Right renal cortex interstitium (tissue), 3 donors: ENCODE measurements at places on chromosomes 12 and 14.

- DNase-seq: no peak
These were observed 2.1 kb downstream of the CBX5 start for GRCh38 chr12:54277823-54278276.

DNA sequence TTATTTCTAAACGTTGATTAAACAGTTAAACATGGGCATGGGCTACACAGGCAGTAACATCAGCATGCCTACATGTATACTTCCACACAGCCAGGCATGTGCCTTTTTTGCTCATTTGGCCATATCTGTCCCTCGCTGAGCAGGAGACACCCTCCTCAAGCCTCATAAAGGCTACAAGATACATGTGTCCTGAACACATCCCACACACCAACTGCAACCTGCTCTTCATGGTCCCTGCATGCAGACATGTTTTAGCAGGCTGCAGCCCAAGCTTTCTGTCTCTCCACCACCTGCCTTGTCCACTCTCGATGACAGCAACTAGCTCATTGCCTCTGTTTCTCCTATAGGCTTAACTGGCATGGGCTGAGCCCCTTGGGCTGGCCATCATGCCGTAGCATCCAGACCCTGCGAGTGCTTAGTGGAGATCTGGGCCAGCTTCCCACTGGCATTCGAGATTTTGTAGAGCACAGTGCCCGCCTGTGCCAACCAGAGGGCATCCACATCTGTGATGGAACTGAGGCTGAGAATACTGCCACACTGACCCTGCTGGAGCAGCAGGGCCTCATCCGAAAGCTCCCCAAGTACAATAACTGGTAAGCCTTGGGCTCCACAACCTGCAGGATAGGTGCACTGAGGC is 2.6 kb downstream of the PCK2 start:
- DNase-seq: no peak

DNA sequence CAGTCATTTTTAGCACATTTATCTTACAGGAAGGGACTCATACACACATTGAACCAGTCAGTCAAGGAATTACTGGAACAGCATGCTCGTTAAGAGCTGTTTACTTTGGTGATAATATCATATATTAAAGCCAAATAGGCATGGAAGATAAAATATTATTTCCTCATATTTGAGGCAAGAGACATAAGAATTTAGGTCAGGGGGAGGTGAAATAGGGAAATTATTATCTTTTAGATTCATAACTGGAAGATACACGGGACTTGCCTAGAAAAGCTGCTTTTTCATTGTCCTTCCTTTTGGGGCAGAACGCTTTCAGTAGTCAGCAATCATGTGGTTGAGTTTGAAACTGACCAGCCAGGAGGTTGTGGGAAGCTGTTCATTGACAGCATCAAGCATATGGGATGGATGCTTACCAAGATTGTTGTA is 72.5 kb downstream of the NTN4 start:
- DNase-seq: no peak

- DNase-seq: no peak
These were observed 9.6 kb upstream of the ISM2 start for GRCh38 chr14:77508249-77508648.

DNA sequence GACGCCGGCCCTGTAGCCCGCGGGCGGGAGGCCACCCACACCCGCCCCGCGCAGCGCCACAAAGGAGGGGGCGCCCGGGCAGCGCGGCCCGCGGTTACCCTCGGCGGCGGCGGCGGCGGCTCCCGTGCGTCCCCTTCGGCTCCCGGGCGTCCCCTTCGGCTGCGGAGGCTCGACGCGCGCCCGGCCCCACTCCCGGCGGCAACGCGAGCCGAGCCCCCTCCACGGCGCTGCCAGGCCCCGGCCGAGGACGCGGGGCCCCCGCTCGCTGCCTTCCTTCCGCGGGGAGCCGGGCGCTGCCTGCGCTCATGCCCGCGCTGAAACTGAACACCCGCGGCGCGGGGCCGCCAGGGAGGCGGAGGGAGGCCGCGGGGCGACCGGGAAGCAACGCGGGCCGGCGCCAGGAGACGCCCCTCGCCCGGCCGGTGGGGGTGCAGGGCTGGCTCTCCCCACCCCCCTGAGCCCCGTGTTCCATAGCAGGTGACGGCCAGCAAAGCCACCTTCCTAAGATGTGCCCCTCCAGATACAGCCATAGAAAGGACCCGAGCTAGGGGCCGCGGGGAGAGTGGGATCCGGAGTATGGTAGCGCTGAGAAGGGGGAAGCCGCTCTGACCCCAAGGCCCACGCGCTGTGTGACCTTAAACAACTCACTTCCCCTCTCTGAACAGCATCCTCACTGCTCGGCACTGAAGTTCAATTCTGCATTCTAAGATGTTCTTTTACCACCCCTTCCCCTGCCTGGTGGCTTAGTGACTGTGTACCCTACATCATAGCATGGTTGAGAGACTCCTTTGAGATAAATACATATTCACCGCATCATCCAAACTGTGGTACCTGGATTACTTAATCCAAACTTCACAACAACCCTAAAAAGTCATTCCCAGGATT is 42.8 kb downstream of the KDM2B start:
- no peak for DNase-seq

DNA sequence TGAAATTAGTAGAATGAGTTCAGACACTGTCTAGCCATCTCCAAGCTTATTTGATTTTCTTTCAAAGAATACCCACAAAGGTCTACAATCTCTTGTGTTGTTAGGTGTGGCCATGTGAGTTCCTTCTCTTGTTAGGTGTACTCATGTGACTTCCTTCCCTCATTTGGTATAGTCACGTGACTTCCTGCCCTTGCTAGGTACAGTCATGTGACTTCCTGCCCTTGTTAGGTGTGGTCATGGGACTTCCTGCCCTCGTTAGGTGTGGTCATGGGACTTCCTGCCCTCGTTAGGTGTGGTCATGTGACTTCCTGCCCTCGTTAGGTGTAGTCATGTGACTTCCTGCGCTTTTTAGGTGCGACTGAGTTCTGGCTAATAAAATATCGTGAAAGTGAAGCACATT is 179.6 kb downstream of the TMX1 start:
- no peak for DNase-seq

- no peak for DNase-seq
These were observed 83.5 kb downstream of the SAMD4A start for GRCh38 chr14:54650331-54650958.
